ENCODE measurements at places on chromosomes 16 and 17. TPM values are rescaled to one million over a fixed set of nuclear protein-coding genes. Genes with fewer than 3 reads are reported as not detected.

NECAB2 gene
- total RNA-seq, result 0.21 TPM

DNA sequence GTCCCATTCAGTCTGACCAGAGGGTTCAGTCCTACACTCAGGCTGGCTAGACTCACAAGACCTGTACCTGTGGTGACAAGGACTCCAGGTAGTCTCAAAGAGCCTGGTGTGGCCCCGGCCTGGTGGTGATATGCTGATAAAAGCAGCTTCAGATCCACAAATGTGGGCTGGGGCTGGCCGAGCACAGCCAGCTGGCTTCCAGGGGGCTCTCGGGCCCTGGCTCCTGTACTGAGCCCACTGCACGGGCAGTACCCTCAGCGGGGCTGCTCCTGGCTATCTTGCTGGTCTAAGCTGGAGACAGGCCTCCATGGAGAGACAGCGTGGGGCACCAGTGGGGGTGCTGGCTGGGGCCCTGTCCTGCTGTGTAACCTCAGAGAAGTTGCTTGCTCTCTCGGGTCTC lies 4.3 kb downstream of the SMIM5 start:
- H3K4me1 ChIP-seq, result peaks cover 22% of the 10 kb centered on the region
- DNase-seq, result no peak
- H3K4me3 ChIP-seq, result no peak overlapping the region
- H3K36me3 ChIP-seq, result peaks cover 2% of the 10 kb centered on the region

- H3K4me1 ChIP-seq, result peaks cover 11% of the 10 kb centered on the region
- no peaks in the 10 kb centered on the region for H3K27me3 ChIP-seq
- H3K4me3 ChIP-seq, result no peak overlapping the region
- H3K36me3 ChIP-seq, result no peaks in the 10 kb centered on the region
These were observed 7.9 kb upstream of the DNAH17 start for GRCh38 chr17:78585006-78585630.

- H3K4me1 ChIP-seq, result peaks cover 6% of the 10 kb centered on the region
- H3K36me3 ChIP-seq, result no peaks in the 10 kb centered on the region
- no peak overlapping the region for H3K4me3 ChIP-seq
- H3K27ac ChIP-seq, result no peak overlapping the region
- H3K27me3 ChIP-seq, result peaks cover 4% of the 10 kb centered on the region
- DNase-seq, result no peak
These were observed 20.2 kb upstream of the C1QL1 start for GRCh38 chr17:44988044-44988942.

GRCh38 chr17:70995997-70996396 lies 826.7 kb downstream of the KCNJ2 start:
- H3K4me3 ChIP-seq, result no peak overlapping the region
- H3K27ac ChIP-seq, result no peak overlapping the region
- no peaks in the 10 kb centered on the region for H3K4me1 ChIP-seq
- DNase-seq, result no peak
- no peaks in the 10 kb centered on the region for H3K27me3 ChIP-seq

C17orf50 gene
- not detected for total RNA-seq

DNA sequence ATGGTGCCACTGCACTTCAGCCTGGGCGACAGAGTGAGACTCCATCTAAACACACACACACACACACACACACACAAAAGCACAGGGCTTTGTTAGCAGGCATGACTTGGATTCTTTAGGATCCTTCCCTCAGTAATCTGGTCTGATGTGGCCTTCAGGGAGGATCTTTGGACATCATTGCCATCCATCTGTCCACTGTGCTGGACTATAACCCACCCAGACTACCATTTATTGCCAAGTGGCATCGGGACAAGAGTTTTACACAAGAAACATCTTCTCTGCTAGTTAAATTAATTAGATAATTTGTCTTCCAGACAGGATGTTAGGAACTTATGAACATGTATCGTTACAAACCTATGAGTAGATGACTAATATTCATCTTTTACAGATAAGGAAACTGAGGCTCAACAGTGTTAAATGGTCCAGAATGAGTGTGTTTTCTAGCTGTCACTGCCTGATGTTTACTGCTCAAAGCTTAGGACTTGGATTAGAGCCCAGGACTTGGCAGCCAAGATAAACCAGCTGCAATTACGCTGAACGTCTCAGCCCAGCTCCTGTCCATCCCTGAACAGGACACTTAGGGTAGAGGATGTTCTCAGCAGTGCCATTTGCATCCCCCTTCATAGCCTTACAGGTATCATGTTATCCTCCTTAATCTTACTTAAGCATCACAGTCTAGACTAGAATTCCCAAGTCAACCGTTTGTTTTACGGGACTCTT lies 285.8 kb downstream of the WWOX start:
- H3K4me1 ChIP-seq, result peaks cover 15% of the 10 kb centered on the region
- H3K27ac ChIP-seq, result no peak overlapping the region
- peaks cover 5% of the 10 kb centered on the region for H3K36me3 ChIP-seq
- H3K27me3 ChIP-seq, result no peaks in the 10 kb centered on the region

PYY gene
- total RNA-seq, result not detected

ZG16B gene
- not detected for total RNA-seq

All from osteocyte (in vitro differentiated cells).